DMS79 (cell line): ENCODE measurements at places on chromosomes 12 and 14.

GRCh38 chr12:95633049-95633731 lies 81.9 kb upstream of the USP44 start:
- no peak for DNase-seq

DNA sequence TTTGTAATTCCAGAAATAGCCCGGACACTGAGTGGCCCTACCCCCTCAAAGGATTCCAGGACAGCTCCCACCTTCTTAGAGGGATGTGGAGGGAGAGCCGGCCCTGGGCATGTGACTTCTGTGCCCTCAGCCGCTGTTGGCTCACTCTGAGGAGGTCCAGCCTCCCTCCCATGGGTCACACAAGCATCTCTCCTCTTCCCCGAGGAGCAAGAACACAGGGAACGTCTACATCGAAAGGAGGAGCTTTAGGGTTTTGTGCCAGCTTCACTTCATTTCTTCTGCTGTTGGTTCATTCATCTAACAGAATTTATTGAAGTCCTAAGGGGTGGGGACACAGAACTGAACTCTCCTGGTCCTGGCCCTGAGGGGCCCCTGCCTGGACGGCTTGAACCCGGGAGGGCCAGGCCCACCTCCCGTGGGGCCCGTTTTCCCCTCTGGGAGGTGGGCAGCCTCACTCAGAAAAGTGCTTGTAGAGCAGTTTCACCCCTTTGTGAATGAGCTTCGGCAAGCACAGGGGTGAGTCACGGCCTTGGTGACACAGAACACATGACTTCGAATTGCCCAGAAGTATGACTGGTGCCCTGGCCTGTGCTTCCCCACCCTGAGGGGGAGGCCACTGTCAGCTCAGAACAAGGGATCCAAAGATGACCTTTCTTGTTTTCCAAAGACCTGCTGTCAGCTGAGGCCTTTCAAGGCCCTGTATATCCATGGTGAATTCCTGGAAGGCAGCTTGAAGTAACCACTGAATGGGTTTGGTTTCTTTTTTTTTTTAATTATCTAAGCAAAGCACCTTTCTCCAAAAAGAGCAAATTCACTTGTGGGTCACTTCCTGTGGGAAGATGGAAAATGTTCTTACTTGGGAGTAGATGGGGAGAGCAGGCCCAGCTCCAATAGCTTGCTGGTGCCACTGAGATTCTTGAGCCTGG lies 39.2 kb downstream of the NFKBIA start:
- DNase-seq, result no peak

DNA sequence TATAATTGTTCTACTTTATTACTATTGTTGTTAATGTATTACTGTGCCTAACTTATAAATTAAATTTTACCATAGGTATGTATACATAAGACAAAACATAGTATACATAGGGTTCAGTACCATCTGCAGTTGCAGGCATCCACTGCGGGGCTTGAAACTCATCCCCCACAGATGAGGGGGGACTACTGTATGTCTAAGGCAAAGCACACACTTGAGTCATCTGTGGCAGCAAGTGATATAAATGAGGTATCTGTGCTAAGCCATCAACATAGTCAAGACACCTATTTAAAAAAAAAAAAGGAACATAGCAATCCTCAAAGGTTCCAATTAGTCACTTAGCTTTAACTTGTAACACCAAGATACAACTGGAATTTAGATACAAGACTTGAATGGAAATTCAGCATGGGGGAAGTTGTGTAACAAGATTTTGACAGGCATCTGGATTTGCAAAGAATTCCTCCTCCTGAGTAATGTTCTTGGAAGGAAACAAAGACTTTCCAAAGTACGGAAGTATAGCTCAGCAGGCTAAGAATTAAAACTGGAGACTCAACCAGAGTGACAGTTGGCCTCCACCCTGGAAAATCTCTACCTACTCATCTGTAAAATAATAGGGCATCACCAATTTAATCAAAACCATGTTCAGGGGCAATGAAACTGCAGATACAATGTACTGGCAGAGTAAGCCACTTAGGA lies 14.9 kb downstream of the DCAF5 start:
- no peak for DNase-seq

GRCh38 chr14:68225321-68225720 lies 405.7 kb downstream of the RAD51B start:
- no peak for DNase-seq

GRCh38 chr12:113416091-113416754 lies 6.0 kb upstream of the SDSL start:
- no peak for DNase-seq

GRCh38 chr12:124928095-124928911 lies 13.9 kb upstream of the UBC start:
- no peak for DNase-seq

- no peak for DNase-seq
Measured at GRCh38 chr14:22466491-22466890, 122.5 kb downstream of the DAD1 start.

DNA sequence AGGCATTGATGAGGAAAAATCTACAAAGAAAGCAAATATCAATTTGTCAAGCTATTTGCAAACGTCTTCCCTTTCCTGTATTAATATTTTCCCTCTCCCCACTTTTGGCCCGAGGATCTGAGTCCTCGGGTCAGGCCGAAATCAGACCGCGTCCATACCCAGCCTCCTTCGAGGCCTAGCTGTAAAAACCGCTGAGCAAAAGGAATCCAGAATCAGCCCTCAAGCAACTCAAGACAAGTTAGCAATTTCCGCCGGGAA lies 353 bp upstream of the MAPK1IP1L start:
- DNase-seq, result no peak

GRCh38 chr12:6567112-6567670 lies 900 bp downstream of the NOP2 start:
- DNase-seq, result no peak

- DNase-seq, result peak; percentile 8
Measured at GRCh38 chr12:100156731-100157426, 14.2 kb upstream of the BLTP3B start.

- no peak for DNase-seq
Measured at GRCh38 chr12:42090899-42091298, 53.8 kb downstream of the GXYLT1 start.

DNA sequence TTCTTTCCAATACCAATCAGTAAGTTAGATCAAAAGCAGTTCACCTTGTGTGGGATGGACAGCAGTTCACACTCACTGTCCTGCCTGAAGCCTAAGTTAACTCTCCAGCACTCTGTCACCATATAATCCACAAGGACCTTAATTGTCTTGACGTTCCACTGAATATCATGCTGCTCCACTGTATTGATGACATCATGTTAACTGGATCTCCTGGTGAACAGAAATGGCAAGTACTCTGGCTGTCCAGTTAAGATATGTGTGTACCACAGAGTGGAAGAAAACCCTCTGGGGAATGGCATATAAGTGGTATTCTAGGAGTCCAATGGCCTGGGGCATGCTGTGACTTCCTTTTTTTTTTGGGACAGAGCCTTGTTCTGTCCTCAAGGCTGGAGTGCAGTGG lies 16.2 kb downstream of the CDKL1 start:
- no peak for DNase-seq

DNA sequence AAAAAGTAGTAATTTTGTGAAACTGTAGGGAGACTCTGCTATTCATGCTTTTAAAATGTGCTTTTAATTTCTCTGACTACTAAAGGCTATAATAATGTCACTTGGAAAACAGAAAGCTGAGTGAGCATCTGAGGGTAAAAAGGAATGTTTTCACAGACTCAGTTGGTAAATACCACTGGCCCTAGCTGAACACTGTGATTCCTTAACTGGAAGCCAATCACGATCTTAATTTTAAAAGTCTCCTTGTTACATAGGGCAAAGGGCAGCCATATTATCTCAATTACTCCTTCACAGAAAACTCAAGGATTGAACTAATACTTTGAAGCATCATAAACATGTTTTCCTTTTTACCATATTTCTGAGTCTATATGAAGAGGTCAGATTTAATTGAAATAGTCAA lies 41.9 kb downstream of the PAWR start:
- DNase-seq, result no peak

DNA sequence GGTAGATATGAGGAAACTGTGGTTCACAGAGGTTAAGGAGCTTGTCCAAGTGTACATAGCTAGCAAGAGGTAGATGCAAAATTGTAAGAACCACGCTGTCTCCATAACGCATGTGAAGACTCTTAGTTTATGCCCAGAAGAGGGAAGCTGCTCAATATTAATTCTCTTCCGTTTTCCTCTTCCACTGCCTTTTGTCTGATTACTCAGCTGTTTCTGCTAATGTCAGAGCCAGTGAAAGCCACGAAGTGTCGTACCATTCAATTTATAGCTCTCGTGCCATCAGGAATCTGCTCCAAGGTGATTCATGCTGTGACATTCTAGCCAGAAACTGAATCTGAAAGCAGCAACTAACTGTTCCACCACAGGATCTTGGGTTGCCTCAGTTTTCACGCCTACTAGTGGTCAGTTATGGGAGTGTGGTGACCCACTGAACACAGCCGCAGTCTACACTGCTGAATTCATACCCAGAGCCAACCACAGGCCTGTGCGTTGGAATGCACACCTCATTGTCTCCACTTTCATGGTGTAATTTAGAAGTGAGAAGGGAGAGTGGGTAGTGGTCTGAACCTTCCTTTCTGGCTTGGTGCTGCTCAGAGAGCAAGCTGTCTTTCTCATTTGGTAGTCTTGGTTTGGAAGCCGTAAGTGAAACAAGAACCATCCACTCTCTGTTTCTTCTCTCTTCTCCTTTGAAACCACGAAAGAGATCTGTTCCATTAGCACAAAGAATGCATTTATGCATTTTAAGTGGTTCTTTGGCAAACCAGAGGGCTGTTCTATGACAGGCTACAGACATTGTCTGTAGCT lies 74.2 kb upstream of the NAP1L1 start:
- DNase-seq, result no peak

DNA sequence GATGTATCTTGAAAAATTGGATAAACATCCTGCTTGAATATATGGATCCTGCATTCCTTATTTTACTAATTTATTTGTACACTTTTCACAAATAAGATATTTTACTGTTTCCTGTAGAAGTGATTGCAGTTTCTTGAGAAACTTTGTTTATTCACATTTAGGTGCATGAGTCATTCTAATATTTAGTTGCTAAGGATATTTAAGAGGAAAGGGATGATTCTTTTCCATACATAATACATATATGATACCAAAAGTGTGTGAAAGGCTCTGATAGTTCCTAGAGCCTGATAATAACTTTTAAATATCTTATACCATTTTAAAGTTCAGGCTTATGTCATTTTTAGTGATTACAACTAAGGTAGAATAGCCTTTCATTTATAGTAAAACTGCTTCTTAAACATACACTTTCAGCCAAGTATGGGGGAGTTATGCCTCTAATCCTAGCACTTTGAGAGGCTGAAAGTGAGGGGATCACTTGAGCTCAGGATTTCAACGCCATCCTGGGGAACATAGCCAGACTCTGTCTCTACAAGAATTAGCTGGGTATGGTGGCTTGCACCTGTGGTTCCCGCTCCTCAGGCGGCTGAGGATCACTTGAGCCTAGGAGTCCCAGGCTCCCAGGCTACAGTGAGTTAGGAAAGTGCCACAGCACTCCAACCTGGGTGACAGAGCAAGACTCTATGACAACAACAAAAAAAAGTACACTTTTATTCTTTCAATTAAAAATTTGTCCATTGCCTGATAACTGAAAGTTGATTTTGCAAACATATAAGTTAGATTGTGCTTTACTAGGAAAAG lies 262.6 kb upstream of the LRIG3 start:
- no peak for DNase-seq

DNA sequence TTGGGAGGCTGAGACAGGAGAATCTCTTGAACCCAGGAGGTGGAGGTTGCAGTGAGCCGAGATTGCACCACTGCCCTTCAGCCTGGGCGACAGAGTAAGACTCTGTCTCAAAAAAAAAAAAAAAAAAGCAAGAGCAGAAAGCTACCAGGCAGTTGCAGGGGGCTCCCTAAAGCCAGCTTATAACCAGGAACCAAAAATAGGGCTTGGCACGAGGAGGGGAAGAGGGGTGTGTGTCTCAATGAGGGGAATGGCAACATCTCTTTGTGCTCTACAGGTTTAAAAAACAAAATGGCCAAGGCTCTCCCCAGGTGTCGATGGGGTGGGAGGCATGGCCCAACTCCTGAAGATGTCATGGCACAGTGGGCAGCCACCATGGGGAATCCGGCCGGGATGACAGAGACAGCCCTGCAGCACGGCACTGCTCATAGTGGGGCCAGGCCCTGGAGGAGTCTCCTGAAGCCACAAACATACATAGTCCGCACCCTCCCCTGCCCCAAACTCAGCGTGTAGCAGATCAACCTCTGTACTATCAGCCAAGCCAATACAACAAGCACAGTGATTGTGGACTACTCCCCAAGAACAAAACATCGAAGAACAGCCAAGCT lies 16.0 kb upstream of the EIF5 start:
- no peak for DNase-seq

GRCh38 chr12:93876360-93876759 lies 199.2 kb downstream of the CRADD start:
- DNase-seq, result no peak

DNA sequence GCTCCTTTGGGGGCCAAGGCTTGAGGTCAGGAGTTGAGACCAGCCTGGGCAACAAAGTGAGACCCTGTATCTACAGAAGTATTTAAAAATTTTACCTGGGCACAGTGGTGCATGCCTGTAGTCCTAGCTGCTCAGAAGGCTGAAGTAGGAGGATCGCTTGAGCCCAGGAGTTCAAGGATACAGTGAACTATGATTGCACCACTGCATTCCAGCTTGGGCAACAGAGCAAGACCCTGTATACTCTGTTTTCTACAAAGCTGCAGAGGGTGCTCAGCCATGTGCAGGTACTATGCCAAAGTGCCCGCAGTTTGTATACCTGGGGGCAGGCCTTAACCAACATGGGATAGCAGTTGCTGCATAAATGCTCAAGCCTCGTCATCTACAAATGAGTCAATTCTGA lies 26.8 kb upstream of the CDKL1 start:
- no peak for DNase-seq

GRCh38 chr12:106287364-106287763 lies 15.2 kb upstream of the TCP11L2 start:
- no peak for DNase-seq

DNA sequence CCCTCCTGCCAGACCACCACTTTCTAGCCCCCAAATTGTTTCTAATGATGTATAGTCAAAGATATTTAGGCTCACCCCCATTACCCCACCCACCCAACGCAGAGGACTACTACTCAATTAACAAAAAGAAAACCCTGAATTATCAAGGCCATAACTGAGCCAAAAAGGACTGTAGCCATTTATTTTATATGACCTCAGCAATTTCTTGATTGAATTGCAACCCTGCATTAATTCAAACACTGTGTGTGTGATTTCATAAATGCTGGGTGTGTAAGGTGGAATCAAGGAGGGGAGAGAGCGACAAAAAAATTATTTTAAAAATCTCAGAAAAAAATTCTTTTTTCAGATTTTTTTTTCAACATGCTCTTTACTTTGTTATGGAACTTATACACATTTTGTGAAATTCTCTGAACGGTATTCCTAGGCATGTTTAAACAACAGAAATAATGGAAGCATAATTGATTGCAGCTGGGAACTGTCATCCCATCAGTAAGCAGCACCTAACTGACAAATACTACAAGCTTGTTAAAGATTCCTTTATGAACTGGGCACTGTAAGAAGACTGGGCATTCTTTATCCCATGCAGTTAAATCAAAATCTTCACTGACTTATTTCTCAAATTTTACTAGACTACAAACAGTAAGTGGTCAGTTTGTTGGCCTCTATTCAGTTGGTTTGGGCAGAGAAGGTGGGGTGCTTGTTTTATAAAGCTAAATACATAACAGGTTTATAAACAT lies 179.1 kb downstream of the SOX5 start:
- DNase-seq, result no peak
